Pons (tissue), 1 donor: ENCODE measurements at places on chromosomes 2 and 18.
A peak's percentile ranks its signal among the peaks of the same experiment; 100 is the strongest.

DNA sequence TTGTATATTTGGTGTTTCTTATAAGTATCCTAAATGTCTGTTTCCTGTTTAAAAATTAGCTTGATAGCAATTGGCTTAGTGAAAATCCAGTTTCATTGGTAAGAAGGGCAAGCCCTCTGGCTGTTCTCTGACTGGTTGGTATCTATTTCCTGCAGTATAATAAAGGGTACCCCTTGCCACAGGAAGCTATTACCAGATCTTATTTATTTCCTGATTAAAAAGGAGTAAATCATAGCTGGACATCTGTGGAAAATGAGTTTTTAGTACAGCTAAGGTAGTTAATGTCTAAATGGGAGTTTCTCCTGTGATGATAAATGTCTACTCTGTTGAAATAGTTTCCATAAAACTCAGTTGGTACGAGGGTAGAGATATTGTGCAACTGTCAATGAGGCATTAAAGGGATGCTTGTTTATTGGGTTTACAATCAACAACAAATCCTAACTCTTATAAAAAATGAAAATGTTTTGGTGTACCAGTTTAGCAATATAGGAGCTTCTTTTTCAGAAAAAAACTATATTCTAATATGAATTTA is 58.7 kb downstream of the FASTKD2 start:
- DNase-seq = no peak

- DNase-seq = no peak
These were observed 319.0 kb upstream of the KLHL29 start for GRCh38 chr2:23065936-23066335.

DNA sequence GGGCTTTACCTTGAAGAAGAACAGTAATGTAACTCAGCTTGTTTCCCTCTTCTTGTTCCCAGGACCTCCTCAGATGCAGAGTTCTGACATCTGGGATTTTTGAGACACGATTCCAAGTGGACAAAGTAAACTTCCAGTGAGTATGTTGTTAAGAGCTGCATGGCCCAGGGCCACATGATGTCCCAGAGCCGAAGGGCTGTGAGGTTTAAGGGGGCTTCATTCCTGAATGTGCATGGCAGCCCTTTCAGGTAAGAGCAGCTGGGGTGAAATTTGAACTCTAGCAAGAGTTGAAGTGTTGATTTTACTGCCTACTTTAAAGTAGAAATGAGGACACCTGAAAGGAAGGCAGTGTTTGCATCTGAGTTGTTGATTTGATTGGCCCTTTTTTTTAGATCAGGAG is 13.3 kb downstream of the CHMP1B start:
- no peak for DNase-seq

DNA sequence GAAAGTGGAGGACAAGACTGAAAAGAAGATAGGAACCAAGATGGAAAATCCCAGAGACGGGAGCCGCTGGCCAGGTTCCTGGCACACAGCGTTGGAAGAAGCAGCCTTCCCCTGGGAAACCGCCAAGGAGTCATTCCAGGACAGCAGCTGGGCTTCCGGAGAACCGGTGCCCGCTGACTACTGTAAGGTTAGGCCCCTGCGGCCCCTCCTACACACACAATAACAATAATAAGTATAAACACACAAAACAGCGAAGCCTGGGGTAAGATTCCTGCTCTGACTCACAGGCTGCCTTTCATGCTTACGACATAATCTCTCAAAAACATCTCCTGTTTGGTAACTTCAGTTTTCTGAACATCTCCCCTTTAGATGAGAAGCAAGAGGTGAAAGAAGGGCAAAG is 28.1 kb upstream of the MYCN start:
- peak; percentile 51 for DNase-seq

DNA sequence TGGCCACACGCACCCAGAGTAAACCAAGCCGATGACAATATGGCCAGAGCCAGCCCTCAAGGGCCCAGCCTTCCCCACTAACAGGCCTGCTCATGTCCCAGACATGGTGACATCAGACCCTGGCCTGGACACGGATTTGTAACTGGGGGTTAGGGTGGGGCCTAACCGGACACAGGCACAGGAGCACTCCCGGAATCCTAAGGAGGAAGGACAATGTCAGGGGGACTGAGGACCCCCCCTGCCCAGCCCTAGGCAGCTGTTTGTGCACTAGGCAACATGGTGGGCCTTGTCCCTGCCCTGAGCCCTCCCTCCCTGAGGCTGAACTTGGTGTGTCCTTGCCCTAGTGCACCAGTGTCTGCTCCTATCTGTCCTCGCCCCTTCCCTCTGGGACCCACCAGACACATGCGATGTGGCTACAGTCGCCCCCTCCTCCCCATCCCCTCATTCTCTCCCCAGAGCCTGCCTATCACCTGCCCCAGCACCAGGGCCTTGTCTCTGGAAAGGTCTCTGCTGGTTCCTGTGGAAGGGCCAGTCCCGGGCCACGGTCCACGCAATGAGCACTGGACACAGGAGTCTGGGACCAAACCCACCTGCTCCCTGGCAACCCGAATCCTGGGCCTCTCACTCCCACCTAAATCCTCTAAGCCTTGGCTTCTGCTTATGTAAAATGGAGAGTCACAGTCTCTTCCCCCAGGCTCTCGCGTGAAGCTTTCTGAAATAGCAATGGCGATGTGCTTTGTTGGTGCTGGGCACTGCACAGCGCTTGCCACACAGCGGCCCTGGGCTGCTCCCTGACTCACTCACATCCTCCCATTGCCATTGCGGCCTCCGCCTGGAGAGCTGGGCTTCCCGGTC is 76.5 kb upstream of the RAB6C start:
- no peak for DNase-seq

- no peak for DNase-seq
These were observed 63.6 kb downstream of the MARCO start for GRCh38 chr2:119005555-119005954.

DNA sequence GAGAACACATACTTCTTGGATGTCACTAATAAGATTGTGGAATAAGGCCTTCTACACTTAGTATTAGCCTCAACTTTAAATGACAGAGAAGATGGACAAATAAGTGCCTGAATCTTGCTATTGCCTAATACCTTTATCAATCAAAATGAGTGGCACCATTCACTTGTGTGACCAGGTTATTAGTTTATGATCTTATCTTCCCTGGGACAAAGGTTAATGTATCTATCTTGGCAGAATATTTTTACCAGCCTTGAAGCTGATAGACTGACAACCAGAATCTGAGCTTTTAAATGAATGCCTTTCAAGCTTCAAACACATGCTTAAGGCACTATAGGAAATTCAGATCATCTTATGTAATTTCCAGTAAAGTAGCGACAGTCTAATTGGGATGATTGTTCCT is 202.9 kb downstream of the CCDC85A start:
- no peak for DNase-seq
